ENCODE measurements at places on chromosomes 2 and 18.

DNA sequence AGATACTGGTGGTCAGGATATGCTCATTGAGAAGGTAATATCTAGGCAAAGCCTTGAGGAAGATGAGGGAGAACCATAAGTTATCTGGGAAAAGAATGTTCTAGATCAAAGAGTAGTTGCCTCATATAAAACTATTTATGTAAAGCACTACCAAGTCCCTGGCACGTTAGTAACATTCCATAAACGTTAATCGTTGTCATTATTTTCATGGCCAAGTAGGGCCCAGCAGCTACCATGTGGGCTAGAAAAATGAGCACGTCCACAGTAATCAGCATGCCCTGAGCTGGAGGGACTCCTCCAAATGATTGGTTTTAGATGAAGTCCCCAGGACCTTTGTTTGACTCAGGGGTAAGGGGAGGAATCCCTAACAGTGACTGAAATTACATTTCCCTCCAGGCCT, 32.7 kb upstream of the AFTPH start:
- no peak for DNase-seq

DNA sequence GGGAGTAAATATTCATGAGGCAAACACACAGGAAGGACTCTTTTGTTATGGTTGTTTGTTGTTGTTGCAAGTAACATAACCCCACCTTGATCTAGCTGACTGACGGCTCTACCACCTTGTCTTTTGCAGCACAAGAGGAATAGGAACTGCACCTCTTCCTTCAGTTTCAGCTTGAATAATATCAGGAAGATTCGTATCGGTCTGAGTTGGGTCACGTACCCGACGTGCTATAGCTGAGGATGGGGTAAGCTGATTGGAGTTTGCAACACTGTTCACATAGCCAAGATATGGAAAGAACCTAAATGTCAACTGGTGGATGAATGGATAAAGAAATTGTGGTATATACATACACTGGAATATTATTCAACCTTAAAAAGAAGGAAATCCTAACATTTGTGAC, 14.5 kb upstream of the IL1RN start:
- DNase-seq = no peak

DNA sequence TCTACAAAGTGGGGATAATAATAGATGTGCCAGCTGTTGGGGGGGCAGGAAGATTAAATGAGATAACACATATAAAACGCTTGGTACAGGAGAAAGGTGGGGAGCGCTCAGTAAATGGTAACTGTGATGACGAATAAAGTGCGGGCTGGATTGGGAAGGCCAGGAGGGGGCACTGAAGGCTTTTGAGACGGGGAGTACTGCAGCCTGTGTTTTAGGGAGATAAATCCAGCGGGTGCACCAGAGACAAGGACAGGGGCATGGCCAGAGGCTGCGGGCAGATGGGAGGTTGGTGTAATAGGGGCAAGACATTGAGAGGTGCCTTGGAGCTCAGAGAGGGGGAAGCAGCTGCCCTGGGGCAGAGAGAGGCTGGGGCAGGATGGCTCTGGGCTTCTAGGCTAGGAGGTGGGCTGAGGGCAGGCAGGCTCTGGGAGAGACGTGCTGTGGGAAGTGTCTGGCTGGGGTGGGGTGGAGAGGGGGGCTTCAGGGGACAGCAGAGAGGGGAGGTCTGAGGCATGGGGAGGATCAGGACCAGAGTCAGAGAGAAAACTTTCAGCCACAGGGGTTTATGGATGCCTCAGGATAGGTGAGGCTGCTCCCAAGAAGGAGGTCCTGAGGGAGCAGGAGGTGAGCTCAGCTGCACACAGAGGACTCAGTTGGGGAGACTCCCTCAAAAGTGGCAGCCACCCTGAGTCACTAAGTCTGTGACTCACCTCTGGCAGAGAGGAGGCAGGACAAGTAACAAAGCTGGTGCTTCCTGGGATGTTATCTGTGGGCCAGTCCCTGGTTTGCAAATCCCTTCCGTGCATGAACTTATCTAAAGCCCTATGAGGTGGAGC, 18.8 kb downstream of the TEX44 start:
- DNase-seq = no peak

GRCh38 chr2:101737478-101738255, 40.2 kb downstream of the MAP4K4 start:
- no peak for DNase-seq

DNA sequence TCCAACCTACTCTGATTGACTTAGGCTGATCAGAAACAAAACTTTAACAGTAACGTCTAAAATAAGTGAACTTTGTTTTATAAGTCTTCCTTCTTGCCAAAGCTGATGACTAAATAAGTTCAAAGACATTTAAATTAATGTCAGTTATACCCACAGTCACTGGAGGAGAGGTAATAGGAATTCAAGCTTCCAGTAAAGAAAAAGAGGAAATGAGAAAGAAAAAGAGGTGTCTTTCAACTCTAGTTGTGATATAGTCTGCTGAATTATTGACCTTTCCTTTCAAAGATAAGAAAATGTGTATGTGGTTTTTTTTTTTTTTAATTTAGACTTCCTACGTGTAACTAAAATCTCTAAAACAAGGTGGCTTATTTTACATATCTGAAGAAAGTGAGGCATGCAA, 191.5 kb downstream of the SLC8A1 start:
- no peak for DNase-seq

- DNase-seq = no peak
Measured at GRCh38 chr2:169670215-169670651, 24.0 kb downstream of the CFAP210 start.

DNA sequence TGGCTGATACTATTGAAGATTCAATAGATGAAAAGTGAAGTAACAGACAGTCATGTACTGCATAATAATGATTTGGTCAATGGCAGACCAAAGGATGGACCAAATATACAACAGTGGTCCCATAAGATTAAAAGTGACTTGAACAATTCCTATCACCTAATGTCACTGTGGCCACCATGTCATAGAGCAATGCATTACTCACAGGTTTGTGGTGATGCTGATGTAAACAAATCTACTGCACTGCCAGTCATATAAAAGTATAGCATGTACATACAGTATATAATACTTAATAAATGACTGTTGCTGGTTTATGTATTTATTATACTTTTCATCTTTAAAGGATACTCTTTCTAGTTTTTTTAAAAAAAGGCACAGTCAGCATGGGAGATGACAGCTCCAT, 99.9 kb downstream of the USP34 start:
- no peak for DNase-seq

- no peak for DNase-seq
Measured at GRCh38 chr2:171157109-171157500, 3.6 kb downstream of the TLK1 start.

DNA sequence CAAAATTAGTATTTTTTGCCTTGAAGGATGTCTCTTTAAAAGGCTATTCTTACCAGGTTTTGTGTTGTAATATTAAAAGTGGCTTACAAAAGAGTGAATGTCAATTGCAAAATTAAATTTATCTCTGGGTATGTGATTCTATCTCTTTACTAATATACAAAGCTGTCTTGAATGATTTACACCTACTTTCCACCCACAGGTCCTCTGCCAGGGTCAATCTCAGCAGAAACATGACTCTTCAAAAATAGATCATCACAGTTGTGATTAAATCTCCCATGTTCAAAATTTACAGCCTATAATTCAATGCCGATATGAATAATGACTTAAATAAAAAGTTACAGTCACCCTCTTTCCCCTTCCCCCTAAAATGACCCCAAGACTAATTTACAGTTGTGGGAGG, 78.8 kb downstream of the SLC8A1 start:
- no peak for DNase-seq

GRCh38 chr2:168858146-168858545, 32.1 kb downstream of the SPC25 start:
- no peak for DNase-seq

- DNase-seq = no peak
Measured at GRCh38 chr2:104856086-104856972, 2.4 kb downstream of the POU3F3 start.

GRCh38 chr2:181066333-181066732, 85.9 kb downstream of the UBE2E3 start:
- DNase-seq = no peak

DNA sequence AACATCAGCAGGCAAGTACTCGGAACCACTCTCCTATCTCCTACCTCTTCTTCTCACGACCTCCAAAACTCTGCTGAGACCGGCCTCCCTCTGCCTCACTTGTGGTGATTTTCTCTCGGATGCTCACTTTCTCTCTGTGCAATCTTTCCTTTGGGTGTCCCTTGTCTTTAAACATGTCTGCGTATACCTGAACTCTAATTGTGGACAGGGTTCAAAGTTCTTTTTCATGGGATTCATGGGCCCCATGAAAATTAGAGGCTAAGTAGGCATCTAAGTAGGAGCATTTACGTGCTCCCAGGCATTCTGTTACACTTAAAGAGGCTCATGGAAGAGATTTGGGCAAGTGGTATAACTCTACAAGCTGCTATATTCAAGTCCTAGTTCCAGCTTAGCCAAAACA, 2.1 kb upstream of the PPP1CB start:
- no peak for DNase-seq

GRCh38 chr2:120195553-120195952, 27.6 kb downstream of the TMEM185B start:
- DNase-seq = no peak

GRCh38 chr2:231780123-231780908, 766 bp downstream of the PDE6D start:
- DNase-seq = no peak

DNA sequence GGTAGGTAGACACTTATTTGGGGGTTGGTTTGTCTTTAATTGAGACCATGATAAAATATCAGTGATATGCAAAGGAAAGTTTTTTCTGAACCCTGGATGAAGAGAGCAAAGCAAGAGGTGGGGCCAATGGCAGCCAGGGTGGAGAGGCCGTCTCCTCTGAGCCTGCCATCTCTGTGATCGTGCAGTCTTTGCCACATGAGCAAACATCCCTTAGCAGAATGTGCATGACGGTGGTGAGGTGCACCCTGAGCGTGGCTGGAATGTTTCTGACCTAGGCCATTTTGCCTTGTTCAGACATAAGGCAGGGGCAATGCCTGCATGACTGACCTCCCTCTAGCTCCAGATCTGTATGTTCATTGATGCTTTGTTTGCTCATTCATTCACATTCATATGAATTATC, 6.0 kb downstream of the NCK2 start:
- no peak for DNase-seq

DNA sequence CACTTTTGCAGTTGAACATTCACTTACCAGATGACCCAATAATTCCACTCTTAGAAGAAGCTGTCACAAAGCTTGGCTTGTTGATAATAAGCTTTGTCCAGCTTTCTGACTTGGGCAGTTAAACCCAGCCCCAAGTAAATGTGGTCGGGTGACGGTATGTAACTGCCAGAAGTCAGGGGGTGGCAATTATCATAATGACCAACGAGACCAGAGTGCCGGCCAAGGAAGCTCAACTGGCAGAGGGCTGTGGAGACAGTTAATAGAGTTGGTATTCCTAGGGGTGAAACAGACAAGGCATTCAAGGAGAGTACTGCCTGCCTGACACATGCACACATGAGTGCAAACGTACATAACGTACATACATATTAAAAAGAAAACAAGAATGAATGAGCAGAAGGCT, 116.7 kb downstream of the EIPR1 start:
- DNase-seq = no peak

DNA sequence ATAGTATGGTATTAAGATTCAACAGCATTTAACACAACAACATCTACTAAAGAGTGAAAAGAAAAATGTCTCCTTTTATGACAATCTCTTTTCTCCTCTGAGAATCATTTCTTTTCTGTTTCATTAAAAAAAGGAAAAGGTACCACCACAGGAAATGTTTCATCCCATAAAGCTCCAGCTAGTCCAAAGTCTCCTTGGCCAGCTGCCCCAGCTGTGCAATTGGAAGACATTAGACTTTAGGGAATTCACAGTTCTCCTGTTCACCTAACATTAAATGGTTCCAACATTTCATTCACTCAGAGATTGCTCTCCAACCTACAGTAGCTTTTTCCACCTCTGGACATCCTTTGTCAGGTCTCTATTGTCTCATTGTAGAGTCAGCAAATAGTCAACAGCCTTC, 78.7 kb upstream of the YPEL5 start:
- DNase-seq = no peak

DNA sequence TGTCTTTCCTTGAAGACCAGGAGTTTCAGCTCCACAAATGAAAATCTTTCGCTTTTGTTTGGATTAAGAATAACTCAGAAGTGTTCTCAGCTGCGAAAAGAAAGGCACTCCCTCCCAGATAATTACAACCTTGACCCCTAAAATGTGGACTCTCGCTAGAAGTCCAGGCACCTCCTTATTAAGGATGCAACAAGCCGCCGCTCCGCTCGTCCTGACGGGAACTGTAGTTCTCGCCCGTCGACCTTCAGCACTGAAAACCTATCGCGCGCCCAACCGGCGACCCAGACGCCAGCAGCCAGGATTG, 559 bp downstream of the IMMT start:
- DNase-seq = no peak

Measured in type B pancreatic cell (in vitro differentiated cells).